NCI-H226 (cell line): ENCODE measurements at places on chromosomes 4 and X.

GRCh38 chrX:68533656-68534055 lies 34.8 kb downstream of the YIPF6 start:
- DNase-seq, result no peak

DNA sequence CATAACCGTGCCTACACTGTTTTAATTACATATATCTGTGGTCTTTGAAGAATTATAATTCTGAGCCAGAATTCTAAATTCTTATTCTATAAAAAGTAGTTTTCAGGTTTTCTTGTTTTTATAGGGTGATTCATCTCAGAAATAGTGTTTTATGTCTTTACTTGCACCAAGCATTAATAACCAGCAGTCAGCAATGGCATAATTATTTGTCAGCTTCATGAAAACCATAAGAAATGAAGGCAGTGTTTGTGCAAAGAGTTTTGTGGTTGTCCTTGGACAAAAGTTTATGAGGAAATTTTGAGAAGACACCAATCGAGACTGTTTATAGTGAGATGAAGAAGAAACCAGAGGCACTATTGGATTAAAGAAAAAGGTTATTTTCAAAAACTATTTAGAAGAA lies 37.2 kb downstream of the EDNRA start:
- no peak for DNase-seq

GRCh38 chr4:17765514-17766286 lies 15.7 kb downstream of the FAM184B start:
- no peak for DNase-seq

GRCh38 chrX:139881572-139881971 lies 51.3 kb downstream of the ATP11C start:
- DNase-seq, result peak; percentile 64

GRCh38 chr4:89434364-89434988 lies 126.9 kb upstream of the GPRIN3 start:
- peak; percentile 6 for DNase-seq

GRCh38 chr4:154779362-154779947 lies 1.6 kb upstream of the RBM46 start:
- peak; percentile 2 for DNase-seq

GRCh38 chrX:129831091-129831885 lies 12.4 kb downstream of the ZDHHC9 start:
- DNase-seq, result no peak

DNA sequence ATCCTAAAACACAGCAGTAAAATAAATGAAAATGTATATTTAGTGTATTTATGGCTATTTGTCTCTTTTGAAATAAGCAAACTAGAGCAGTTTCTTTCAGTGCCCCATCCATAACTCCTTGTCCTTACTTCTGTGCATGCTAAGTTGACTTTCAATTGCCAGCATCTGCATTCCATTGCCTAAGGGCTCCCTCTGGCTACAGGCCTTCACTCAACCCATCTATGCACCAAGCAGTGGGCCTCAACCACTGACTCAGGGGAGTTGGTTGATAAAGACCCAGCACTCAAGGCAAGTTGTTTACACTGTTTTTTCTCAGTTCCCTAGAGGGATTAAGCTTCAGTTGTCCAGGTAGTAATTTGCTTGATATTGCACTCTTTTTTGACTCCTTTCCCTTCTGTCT lies 265.7 kb downstream of the IQCM start:
- DNase-seq, result peak; percentile 71

- no peak for DNase-seq
These were observed at the start of gene UGT2B17 for GRCh38 chr4:68576272-68577125. Gene UGT2B17 (minus strand): TSS chr4:68576322. CDS start chr4:68568484, 7,838 bp downstream.

DNA sequence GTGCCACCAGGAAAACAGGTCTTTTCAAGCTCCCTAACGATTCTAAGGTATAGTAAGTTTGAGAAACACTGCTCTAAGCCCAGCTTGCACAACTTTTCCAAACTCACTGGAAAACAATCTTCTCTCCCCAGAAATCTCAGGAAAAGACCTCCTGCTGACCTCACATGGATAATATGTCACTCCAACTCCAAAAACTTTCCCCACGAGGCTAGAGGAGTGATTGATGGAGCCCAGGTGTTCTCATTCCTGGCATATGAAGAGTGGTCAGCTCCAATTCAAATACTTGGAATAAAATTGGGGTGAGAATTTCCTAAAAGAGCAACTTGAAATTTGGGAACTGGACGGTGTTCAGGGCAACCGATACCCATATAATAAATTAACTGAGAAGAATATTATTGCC lies 299.9 kb downstream of the PPP4R3C start:
- no peak for DNase-seq

GRCh38 chrX:17553469-17553868 lies 178.5 kb downstream of the NHS start:
- peak; percentile 63 for DNase-seq

- no peak for DNase-seq
These were observed 44.8 kb upstream of the MTMR1 start for GRCh38 chrX:150648296-150648940.

DNA sequence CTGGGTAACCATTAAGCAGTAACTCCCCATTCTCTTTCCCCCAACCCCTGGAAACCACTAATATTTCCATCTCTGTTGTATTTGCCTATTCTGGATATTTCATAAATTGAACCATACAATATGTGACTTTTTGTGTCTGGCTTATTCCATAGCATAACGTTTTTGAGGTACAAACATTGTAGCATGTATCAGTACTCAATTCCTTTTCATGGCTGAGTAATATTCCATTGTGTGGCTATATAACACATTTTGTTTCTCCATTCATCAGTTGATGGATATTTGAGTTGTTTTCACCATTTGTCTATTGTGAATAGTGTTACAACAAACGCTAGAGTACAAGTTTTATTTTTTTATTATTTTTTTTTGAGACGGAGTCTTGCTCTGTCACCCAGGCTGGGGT lies 55.0 kb upstream of the MORC4 start:
- DNase-seq, result no peak

- DNase-seq, result peak; percentile 53
These were observed 126.9 kb upstream of the NRK start for GRCh38 chrX:105695451-105695850.

- no peak for DNase-seq
These were observed 72.2 kb downstream of the ATP10D start for GRCh38 chr4:47557255-47557654.

- DNase-seq, result no peak
These were observed 10.9 kb upstream of the HSFX1 start for GRCh38 chrX:149762696-149763614.

- peak; percentile 10 for DNase-seq
These were observed 35.7 kb upstream of the INTS6L start for GRCh38 chrX:135484641-135485289.

GRCh38 chr4:67765928-67766327 lies 11.7 kb upstream of the GNRHR start:
- DNase-seq, result no peak

DNA sequence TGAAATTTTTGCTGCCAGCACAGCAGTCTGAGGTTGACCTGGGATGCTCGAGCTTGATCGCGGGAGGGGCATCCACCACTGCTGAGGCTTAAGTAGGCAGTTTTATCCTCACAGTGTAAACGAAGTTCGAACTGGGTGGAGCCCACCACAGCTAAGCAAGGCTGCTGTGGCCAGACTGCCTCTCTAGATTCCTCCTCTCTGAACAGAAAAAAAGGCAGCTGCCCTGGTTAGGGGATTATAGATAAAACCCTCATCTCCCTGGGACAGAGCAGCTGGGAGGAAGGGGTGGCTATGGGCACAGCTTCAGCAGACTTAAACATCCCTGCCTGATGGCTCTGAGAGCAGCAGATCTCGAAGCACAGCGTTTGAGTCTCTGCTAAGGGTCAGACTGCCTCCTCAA lies 314.6 kb downstream of the STPG2 start:
- no peak for DNase-seq

GRCh38 chrX:145002771-145003170 lies 244.5 kb upstream of the SPANXN1 start:
- DNase-seq, result no peak

DNA sequence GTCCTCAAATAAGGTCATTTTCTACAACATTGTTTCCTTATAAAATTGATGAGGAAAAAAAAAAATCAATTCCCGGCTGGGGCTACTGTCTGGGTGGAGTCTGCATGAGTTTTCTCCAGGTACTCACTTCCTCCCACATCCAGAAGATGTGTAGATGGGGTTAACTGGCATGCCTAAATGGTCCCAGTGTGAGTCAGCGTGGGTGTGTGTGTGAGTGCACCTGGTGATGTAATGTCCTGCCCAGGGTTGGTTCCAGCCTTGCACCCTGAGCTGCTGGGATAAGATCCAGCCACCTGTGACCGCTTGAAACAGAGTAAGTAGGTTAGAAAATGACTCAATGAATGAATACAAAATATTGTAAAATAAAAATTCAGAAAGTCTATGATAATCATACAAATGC lies 11.1 kb downstream of the USP26 start:
- no peak for DNase-seq

- DNase-seq, result no peak
These were observed 3.5 kb downstream of the GPR34 start for GRCh38 chrX:41692162-41692749.

- DNase-seq, result no peak
These were observed 80.0 kb downstream of the SH3KBP1 start for GRCh38 chrX:19807414-19807813.

DNA sequence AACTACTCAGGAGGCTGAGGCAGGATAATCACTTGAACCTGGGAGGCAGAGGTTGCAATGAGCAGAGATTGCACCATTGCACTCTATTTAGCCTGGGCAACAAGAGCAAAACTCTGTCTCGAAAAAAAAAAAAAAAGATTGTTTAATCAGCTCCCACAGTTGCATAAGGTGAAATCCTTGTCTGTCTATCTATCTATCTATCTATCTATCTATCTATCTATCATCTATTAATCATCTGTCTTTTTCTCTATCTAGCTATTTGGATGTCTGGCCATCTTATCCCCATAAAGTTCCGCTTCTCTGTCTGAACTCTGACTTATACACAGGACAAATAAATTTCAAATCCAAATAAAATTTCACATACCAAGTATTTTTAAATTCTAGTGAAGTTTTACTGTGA lies 223.2 kb upstream of the PGRMC2 start:
- no peak for DNase-seq

GRCh38 chr4:9921326-9921725 lies 100.0 kb downstream of the SLC2A9 start:
- no peak for DNase-seq

DNA sequence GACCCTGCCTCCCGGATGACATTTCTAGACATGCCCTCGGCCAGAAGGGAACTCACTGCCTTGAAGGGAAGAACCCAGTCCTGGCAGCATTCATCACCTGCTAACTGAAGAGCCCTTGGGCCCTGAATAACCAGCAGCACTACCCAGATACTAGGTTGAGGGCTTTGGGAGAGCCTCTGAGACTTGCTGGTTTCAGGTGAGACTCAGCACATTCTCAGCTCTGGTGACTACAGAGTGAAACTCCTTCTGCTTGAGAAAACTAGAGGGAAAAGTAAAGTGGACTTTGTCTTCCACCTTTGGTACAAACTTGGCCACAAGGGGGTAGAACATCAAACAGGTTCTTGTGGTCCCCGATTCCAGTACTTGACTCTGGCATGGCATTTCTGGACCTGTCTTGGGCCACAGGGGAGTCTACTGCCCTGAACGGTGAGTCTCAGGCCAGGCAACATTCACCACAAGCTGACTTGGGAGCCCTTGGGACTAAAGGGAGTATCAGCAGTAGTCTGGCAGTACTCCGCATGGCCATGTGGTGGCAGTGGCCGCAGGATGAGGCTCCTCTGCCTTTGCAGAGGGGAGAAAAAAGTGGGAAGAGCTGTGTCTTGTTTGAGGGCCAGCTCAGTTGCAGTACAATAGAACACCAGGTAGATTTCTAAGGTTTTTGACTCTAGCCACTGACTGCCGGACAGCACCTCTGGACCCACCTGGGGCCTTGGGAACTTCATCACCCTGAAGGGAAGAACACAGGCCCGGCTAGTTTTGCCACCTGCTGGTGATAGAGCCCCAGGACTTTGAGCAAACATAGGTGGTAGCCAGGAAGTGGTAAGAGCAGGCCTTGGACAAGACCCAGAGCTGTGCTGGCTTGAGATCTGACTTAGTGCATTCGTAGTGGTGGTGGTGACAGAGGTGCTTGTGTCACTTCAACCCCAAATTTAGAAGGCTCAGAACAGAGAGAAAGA lies 414.8 kb downstream of the OPHN1 start:
- peak; percentile 5 for DNase-seq

DNA sequence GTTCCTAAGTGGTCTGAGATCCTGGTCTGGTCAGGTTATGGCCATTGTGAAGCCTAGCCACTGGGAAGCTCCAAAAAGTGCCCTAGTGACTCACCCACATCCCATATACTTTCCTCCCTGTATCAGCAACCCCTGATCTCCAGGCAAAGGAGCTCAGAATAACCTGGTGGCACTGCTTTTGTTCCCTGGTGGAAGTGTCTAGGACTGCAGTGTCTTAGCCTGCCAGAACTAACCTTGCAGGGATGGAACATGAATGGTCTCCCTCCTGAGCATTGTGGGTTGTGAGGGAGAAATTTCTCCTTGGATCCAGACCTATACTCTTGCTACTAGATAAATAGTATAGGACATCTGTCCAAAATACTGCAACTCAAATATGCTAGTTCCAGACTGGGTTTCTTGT lies 27.9 kb upstream of the WDR1 start:
- DNase-seq, result no peak

DNA sequence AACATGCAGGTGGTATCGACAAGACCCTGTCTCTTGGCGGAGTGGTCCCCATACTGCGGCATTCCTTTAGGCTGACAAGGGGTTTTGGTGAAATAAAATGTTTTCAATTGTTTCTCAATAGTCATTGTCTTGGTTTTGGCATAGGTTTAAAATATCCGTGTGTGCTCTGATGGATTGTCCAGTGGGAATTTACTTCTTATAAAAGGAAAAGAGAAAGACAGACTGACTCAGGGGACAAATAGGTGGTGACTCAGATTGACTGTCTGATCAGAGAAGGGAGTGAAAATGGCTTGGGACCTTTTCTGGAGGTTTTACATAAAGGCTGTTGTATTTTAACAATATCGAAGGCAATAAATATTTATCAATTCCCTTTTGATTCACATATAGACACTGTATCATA lies 129.8 kb downstream of the SORBS2 start:
- no peak for DNase-seq

DNA sequence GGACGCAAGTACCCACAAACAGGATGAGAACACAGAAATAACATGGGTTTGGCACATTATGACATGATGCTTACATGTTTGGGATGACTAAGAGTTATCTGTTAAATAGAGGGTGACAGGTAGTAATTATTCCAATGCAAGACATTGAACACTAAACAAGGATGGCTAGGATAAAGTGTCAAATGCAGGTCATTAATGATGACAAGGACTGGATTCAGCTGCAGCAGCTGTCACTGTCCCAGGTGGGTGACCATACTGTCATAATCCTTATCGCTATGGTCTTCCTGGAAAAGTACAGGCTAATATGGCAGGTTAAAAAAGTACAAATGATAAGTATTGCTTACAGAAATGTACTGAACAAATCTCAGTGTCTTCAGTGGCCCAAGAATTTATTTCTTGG lies 123.9 kb downstream of the ANTXR2 start:
- DNase-seq, result no peak

DNA sequence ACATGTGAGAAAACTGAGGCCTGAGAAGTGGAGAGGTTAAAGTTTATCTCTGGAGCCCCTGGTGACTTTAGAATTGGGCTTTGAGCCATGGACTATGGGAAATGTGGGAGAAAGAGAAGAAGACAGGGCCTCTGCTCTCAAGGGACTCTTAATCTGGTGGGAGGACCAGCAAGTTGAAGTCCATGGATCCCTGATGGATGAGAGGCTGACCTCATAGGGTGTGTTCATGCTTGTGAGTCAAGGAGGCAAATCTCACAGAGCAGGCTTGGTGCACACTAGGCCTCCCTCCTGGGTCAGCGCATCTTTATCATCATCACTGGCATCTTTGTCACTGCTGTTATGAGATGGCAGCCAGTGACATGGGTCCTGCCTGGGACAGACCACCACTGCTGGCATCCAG lies 211.9 kb downstream of the AFAP1 start:
- peak; percentile 53 for DNase-seq

GRCh38 chrX:11423362-11423818 lies 130.2 kb downstream of the AMELX start:
- peak; percentile 33 for DNase-seq
